Jurkat, Clone E6-1 (cell line): ENCODE measurements at places on chromosomes 3 and 15.

DNA sequence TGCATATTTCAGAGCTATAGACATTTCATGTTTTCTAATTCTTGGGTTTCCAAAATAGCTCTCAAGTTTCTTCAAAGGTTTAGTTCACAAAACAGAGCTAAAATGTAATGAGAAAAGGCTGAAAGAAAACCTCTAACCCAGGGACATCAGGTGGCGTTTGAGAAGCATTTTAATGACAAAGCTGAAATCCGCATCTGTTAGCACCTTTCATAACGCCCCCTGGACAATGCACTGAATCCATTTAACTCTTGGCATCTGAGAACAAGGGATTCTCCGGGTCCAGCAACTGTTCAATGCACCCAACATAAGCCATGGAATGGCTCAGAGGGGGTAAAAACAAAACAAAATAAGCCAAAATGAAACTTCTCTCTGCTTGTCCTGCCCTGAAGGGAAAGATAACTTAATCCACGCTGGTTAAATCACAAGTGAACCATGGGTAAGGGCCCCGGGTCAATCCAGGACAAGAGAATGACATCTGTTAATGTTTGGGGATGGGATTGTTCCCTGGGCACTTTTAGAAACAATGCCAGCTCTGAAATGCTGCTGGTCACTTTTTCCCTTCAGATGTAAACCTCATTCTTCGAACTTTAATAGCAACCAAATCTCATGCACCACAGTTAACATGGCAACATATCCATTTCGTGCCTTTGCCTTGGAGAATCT lies 466.2 kb upstream of the ADAMTS9 start:
- DNase-seq = no peak

GRCh38 chr3:98008855-98009254 lies 26.3 kb downstream of the GABRR3 start:
- DNase-seq = no peak

DNA sequence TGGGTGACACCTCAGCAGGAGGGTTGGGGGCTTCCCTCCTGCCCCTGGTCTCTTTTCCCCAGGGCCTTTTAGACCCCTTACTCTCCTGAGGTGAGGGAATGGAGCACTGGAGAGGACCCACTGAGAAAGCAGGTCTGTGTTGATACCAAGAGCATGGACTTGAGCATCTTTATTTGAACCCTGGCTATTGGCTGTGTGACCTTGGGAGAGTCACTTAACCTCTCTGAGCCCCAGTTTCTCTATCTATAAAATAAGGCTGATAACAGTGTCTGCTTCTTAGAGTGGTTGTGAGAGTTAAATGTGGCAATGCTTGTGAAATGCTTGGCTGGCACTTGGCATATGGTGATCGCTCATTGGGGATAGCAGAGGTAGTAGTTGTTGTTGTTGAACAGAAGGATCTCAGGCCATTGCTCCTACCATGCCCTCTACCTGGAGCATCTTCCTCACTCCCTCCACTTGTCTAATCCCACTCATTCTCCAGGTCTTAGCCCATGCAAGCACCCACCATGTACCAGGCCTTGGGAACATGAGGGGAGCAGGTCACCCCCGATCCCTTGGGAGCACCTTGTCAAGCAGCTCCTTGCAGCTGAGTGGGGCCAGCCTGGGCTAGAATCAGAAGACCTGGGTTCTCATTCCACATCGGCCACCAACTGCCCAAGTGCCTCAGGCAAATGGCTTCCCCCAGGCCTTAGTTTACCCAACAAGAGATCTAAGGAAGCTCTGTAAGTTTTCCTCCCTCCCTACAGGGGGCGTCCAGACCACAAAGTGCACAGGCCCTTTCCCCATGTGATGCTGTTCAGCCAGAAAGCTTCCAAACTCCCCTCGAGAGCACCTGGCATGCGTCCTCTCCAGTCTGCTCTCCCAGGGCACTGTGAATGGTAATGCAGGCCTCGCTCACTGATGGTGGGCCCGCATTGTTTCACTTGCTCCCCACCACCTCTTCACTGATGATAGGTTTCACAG lies 96.7 kb downstream of the LSM3 start:
- DNase-seq = peak; percentile 60

- no peak for DNase-seq
These were observed 19.2 kb downstream of the RARRES1 start for GRCh38 chr3:158713094-158713499.

DNA sequence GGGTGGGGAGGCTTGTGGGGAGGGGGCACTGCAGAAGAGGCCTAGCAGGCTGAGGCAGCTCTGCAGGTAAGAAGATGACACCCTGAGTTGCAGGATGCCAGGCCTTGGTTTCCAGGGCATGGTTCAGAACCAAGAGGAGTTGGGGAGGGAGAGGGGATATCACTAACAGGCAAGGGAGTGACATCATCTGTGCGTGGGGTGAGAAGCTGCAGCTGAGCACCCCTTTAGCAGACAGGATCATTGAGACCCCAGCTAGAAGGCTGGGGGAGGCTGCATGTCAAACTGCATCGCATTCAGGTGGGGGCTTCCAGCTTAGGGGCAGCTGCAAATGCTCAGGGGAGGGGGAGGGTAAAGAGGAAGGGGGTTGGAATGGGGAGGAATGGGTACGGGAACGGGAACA lies 23.0 kb downstream of the CACNA2D2 start:
- no peak for DNase-seq

- DNase-seq = no peak
These were observed 921.3 kb downstream of the TUSC7 start for GRCh38 chr3:117630885-117631284.

- DNase-seq = peak; percentile 56
These were observed 13.9 kb downstream of the ARHGEF3 start for GRCh38 chr3:56787784-56788256.

- DNase-seq = peak; percentile 51
These were observed 514 bp downstream of the MBNL1 start for GRCh38 chr3:152269056-152269830.

DNA sequence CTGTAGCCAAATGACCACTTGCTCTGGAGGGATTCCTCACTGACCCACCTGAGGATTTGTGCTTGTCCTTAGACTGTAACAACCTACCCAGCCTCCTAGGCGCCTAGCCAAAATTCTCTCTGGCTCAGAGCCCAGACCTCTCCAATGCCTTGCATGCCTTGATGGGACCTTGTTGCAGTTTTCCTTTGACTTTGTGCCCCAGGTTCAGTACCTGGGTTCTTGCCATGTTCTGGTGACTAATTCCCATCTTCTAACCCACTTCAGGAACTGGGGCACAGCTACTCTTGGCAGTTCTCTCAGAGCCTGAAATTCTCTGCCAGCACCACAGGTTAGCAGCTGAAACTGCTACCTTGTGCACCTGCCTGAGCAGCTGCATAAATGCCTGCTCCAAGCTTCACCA lies 27.0 kb upstream of the UBE3A start:
- DNase-seq = no peak

GRCh38 chr3:107521469-107522059 lies 1.2 kb upstream of the BBX start:
- DNase-seq = no peak

GRCh38 chr3:98954242-98954641 lies 52.7 kb upstream of the DCBLD2 start:
- no peak for DNase-seq

DNA sequence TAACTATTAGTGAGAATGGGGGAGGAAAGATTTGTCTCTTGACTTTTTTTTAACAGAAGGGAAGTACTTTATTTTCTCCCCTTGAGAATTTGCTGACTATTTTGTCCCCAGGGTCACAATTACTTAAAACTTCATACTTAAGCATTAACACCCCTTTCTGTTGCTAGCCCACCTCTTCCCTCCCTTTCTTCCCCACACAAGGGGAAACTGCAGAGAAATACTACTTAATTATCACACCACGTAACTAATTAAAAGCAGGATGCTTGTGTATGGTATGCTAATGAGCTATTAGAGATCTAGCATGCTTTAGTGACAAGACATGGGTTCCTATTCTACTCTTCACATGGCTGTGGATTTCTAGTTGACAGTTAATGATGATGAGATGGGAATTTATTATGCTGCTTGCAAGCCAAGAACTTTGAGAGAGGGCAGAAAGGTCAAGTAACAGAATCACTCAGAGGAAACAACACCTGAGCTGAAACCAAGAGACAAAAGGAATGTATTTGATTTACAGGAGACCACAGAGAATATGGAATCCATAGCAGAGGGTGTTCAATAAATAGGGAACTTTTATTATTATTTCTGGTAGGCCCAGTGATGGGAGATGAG lies 179.2 kb downstream of the LSAMP start:
- no peak for DNase-seq

GRCh38 chr3:15405448-15406050 lies 21.8 kb downstream of the METTL6 start:
- peak; percentile 73 for DNase-seq

DNA sequence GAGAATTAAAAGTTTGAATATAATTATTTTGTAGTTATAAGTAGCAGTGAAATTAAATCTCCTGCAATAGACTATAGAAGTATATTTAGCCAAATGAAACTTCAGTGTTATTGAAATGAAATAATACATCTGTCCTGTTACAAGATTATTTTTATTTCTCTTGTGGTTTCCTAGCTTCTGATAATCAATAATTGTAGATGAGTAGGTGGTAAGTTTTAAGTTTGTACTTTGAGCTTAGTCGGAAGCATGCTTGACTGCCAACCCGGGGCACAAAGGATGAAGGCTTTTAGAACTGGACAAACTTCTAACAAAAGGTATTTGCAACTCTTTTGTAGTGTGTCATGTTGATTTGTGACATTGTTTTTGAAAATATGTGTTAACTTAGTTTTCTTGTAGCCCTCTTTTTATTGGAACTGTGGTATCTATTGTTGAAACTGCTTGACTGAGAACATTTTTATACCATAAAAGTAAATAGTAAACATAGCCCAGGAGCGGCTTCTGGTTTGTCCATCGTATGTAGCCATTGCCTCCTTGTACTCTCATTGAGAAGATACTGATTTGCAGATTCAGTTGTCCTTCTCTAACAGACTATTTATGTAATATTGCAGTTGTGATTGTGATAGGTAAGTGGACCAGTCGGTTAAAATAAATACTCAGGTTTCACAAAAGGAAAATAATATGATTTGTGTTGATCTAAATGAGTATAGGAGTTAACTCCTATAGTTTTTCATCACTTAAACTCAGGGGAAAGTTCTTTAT lies 2.9 kb downstream of the CTNNB1 start:
- no peak for DNase-seq

DNA sequence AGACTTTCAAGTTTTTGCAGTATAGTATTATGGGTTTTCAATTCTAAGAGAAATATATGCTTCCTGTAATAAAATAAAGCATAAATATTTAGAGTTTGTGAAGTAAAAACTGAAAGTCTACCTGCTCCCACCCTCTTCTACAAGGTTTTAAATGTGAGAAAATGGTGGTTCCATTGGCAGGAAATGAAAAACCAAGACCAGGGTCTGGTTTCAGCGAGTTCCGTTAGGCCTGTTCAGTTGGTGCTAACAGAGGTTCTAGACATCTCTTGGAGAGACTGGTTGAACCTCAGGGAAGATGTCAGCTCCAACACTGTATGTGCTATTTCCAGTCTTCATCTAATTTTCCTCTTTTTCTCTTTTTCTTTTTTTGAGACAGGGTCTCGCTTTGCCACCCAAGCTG lies 11.8 kb upstream of the MYO1E start:
- peak; percentile 17 for DNase-seq

DNA sequence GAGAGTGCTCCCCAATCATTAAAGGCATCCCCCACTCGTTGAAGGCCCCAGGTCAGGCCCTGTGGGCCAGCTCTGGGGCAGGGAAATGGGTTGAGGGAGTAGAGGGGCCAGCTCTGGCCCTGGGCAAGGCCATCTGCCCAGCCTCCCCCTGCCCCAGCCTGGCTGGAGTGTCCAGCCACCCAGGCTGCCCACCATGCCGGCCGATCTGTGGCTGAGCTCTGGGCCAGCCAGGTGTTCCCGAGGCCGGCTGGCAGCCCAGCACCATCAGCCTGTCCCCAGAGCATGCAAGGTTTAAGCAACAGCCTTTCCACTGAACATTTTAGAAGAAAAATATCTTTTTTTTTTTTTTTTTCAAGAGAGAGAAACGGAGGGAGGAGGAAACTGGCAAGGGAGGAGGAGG lies 62.8 kb upstream of the LINGO1 start:
- no peak for DNase-seq

GRCh38 chr3:144127014-144127413 lies 155.4 kb downstream of the DIPK2A start:
- no peak for DNase-seq

- DNase-seq = no peak
These were observed 165.3 kb downstream of the SHQ1 start for GRCh38 chr3:72682936-72683452.

- no peak for DNase-seq
These were observed 13.1 kb downstream of the RYK start for GRCh38 chr3:134237454-134238145.

- no peak for DNase-seq
These were observed 6.0 kb upstream of the PSMD6 start for GRCh38 chr3:64029287-64029686.

DNA sequence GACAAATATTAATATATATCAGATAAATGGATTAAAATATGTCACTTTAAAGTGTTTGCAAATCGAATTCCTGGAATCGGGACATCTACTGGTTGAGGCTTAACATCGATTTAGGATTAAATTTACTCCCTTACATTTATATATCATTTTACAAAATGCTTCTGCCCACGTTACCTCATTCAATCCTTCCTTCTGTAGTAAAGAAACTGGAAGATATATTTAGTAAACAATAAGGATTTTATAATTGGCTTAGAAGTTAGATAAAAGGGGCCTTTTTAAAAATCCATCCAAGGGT lies 1.3 kb downstream of the CLPX start:
- no peak for DNase-seq

DNA sequence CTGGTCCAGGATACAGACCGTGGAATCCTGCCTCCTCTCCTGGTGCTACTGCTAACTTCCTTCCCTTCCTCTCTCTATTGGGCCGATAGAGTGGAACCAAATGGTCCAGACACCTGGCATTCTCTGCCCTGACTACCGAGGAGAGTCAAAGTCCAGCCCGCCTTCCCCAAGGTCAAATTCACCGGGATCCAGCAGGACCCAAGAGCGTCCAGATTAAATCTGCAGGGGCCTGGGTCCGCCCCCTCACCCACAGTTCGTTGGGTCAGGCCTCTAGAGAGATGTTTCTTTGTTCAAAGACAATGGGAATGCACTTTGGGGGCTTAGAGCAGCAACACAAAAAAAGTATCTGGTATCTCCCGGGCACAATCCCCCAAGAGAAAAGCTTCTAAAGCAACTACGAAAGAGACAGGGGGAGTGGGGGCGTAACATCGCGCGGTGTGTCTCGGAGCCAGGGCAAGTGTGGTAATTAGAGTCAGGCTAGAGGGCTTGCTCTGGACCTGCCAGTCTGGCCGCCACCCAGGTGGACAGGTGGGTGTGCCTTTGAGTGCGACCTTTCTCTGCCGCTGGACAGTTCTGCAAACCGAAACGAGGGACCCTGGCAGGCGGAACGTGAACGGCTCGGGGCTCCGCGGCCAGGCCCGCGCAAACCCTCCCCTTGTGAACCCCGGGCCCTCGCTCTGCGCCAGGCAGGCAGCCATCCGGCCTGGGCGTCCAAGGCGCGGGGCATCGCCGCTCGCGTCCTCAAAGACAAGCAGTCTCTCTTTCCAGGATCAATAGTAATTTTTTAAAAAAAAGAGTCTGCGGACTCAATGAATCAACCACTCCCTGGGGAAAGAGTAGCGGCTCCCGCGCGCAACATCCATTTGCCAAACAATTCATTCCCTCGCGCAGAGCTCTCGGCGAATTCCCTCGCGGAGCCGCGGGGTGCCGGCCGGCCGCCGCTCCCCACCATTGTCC lies 806 bp downstream of the KLHL25 start:
- DNase-seq = no peak

GRCh38 chr3:107753494-107753893 lies 230.7 kb downstream of the BBX start:
- DNase-seq = peak; percentile 41
